ENCODE measurements at places on chromosomes 12 and 14. TPM values are rescaled to one million over a fixed set of nuclear protein-coding genes. Genes with fewer than 3 reads are reported as not detected.

The CLEC14A gene
- not detected for total RNA-seq

- no peak overlapping the region for H3K27ac ChIP-seq
- no peak for DNase-seq
- H3K27me3 ChIP-seq = peaks cover 3% of the 10 kb centered on the region
- H3K4me3 ChIP-seq = no peak overlapping the region
- no peaks in the 10 kb centered on the region for H3K36me3 ChIP-seq
Measured at GRCh38 chr12:63752841-63753240, 26.9 kb upstream of the RXYLT1 start.

The DPY19L2 gene
- 0.67 TPM for total RNA-seq

- no peaks in the 10 kb centered on the region for H3K27me3 ChIP-seq
- no peak overlapping the region for H3K4me3 ChIP-seq
- no peak overlapping the region for H3K27ac ChIP-seq
- no peaks in the 10 kb centered on the region for H3K4me1 ChIP-seq
- no peaks in the 10 kb centered on the region for H3K36me3 ChIP-seq
- DNase-seq = no peak
Measured at GRCh38 chr12:85580562-85581168, 255.5 kb downstream of the RASSF9 start.

GRCh38 chr12:47556261-47557030 lies 149.4 kb downstream of the RPAP3 start:
- no peak for DNase-seq
- H3K36me3 ChIP-seq = peaks cover 4% of the 10 kb centered on the region
- no peak overlapping the region for H3K27ac ChIP-seq
- no peak overlapping the region for H3K4me3 ChIP-seq
- H3K4me1 ChIP-seq = peaks cover 3% of the 10 kb centered on the region

The PIWIL1 gene
- total RNA-seq = not detected

- no peak overlapping the region for H3K4me3 ChIP-seq
- H3K36me3 ChIP-seq = no peaks in the 10 kb centered on the region
- DNase-seq = no peak
- H3K27ac ChIP-seq = no peak overlapping the region
- no peaks in the 10 kb centered on the region for H3K4me1 ChIP-seq
Measured at GRCh38 chr12:24632466-24632865, 316.4 kb downstream of the BCAT1 start.

The PZP gene
- not detected for total RNA-seq

DNA sequence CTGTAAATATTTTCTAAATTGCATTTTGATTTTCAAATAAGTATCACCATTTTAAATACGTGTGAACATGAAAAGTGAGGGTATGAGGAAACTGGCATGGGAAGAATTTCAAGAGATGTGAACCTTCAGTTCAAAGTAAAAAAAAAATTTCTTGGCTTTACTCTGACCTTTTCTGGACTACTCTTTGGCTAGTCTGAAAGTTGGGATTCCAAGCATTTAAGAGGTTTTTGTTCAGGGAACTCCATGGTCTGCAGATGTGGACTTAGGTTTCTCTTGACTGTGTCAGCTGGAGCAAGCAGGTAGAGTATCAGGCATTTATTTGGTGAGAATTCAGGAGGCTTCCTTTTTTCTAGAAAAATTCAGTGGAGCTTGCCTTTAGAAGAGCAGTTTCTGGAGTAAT lies 311.6 kb downstream of the LRIG3 start:
- DNase-seq = no peak
- H3K4me3 ChIP-seq = no peak overlapping the region
- no peaks in the 10 kb centered on the region for H3K4me1 ChIP-seq
- H3K27ac ChIP-seq = no peak overlapping the region
- no peaks in the 10 kb centered on the region for H3K27me3 ChIP-seq

Data from activated CD4-positive, alpha-beta memory T cell treated with anti-CD3 and anti-CD28 coated beads for 36 hours (primary cell).